ENCODE measurements at places on chromosomes 12 and 14. TPM values are rescaled to one million over a fixed set of nuclear protein-coding genes. Genes with fewer than 3 reads are reported as not detected.

Gene IL23A
- total RNA-seq: 31.0 TPM

GRCh38 chr14:56322531-56322930 is 204.3 kb downstream of the PELI2 start:
- H3K4me3 ChIP-seq: no peak overlapping the region
- no peak overlapping the region for H3K27ac ChIP-seq
- H3K4me1 ChIP-seq: peaks cover under 1% of the 10 kb centered on the region
- DNase-seq: no peak
- no peaks in the 10 kb centered on the region for H3K36me3 ChIP-seq

GRCh38 chr12:15273896-15274295 is 48.4 kb upstream of the PTPRO start:
- H3K27me3 ChIP-seq: peaks cover 11% of the 10 kb centered on the region
- H3K4me1 ChIP-seq: peaks cover 2% of the 10 kb centered on the region
- no peaks in the 10 kb centered on the region for H3K36me3 ChIP-seq
- DNase-seq: no peak

DNA sequence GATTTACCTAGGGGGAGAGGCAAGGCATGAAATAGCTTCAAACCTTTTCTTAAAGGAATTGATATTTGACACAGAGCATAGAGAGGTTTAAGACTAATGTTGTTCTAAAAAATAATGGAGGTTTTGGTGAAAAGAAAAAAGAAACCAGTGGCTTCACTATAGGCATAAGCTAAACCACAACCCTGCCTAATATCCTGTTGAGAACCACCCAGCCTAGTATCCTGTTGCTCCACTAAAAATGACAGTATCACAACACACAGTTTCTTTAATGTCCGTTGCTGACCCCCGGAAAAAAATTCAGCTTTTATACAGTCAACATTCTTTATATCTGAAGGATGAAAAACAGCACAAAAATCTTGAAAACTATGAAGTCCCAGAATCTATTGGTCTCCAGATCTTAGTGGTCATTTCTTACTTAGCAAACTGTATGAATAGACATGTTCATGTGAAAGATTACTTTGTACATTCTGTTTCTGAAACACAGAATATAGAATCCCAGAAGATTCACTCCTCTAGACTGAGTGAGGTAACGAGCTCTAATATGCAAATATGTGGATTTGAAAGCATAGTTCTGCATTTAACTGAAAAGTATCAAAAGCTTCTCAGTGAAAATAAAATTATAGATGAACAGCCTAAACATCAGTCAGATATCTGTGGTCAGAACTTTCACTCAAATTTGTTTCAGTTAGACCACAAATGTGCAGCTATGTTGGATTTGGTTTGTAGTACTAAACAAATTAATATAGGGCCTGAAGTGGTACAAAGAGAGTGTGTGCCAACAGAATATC is 40.5 kb downstream of the GALC start:
- DNase-seq: no peak
- H3K4me3 ChIP-seq: peak overlapping the region; percentile 35
- H3K4me1 ChIP-seq: peaks cover 32% of the 10 kb centered on the region
- peak overlapping the region; percentile 28 for H3K27ac ChIP-seq
- H3K27me3 ChIP-seq: no peaks in the 10 kb centered on the region
- H3K36me3 ChIP-seq: peaks cover 27% of the 10 kb centered on the region

Gene KRT6B
- not detected for total RNA-seq

DNA sequence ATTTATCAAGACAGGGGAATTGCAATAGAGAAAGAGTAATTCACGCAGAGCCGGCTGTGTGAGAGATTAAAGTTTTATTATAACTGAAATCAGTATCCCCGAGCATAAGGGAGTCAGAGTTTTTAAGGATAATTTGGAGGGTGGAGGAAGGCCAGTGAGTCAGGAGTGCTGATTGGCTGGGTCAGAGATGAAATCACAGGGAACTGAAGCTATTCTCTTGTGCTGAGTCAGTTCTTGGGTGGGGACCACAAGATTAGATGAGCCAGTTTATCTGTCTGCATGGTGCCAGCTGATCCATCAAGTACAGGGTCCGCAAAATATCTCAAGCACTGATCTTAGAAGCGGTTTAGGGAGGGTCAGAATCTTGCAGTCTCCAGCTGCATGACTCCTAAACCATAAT is 96.6 kb downstream of the CCDC60 start:
- no peaks in the 10 kb centered on the region for H3K27me3 ChIP-seq
- no peak overlapping the region for H3K27ac ChIP-seq
- no peaks in the 10 kb centered on the region for H3K4me1 ChIP-seq
- no peak for DNase-seq
- H3K36me3 ChIP-seq: no peaks in the 10 kb centered on the region
- H3K4me3 ChIP-seq: no peak overlapping the region
